Aorta (tissue), 5 donors: ENCODE measurements at places on chromosomes 16 and 17. TPM values are rescaled to one million over a fixed set of nuclear protein-coding genes. Genes with fewer than 3 reads are reported as not detected.

DNA sequence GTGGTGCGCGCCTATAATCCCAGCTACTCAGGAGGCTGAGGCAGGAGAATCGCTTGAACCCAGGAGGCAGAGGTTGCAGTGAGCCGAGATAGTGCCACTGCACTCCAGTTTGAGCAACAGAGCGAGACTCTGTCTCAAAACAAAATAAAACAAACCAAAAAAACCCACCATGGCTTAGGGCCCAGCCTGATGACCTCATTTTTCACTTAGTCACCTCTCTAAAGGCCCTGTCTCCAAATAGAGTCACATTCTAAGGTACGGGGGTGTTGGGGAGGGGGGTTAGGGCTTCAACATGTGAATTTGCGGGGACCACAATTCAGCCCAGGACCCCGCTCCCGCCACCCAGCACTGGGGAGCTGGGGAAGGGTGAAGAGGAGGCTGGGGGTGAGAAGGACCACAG is 1.4 kb upstream of the STH start:
- no peak for DNase-seq

The BEAN1 gene
- 0.16 TPM for total RNA-seq

The CDH3 gene
- 0.81 TPM for total RNA-seq

GRCh38 chr16:14029658-14030057 is 41.5 kb upstream of the MRTFB start:
- DNase-seq: no peak
